Activated CD4-positive, alpha-beta T cell treated with anti-CD3 and anti-CD28 coated beads, Interleukin-2, amount 10 ng/mL, durations not matched to agents 7 days and 5 days (primary cell): ENCODE measurements at places on chromosomes 5 and 9. TPM values are rescaled to one million over a fixed set of nuclear protein-coding genes. Genes with fewer than 3 reads are reported as not detected.

DNA sequence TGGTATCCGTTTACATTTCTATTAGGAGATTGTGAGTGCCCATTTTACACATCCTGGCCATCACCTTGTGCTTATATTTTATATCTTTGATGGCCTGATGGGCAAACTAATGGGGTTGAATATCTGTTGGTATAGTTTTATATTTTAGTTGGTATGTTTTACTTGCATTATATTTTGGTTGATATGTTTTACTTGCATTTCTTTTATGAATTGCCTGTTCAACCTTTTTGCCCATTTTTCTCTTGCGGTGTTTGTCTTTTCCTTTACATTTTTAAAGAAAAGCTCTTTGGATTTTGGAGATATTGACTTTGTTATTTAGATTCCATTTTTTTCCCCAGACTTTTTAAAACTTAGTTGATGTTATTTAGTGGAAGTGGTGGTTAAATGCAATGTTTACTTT, 14.6 kb downstream of the ZNF618 start:
- peaks cover 8% of the 10 kb centered on the region for H3K27me3 ChIP-seq
- peaks cover 13% of the 10 kb centered on the region for H3K4me1 ChIP-seq
- H3K4me3 ChIP-seq: no peak overlapping the region
- no peak for DNase-seq

The NUP188 gene
- 87.8 TPM for total RNA-seq

- no peaks in the 10 kb centered on the region for H3K4me1 ChIP-seq
- no peak overlapping the region for H3K4me3 ChIP-seq
- H3K36me3 ChIP-seq: no peaks in the 10 kb centered on the region
- H3K27ac ChIP-seq: no peak overlapping the region
- no peaks in the 10 kb centered on the region for H3K27me3 ChIP-seq
- no peak for DNase-seq
These were observed 553.2 kb downstream of the MAT2B start for GRCh38 chr5:164058621-164059020.

The NOL8 gene
- 73.0 TPM for total RNA-seq

- no peaks in the 10 kb centered on the region for H3K4me1 ChIP-seq
- no peaks in the 10 kb centered on the region for H3K36me3 ChIP-seq
- no peaks in the 10 kb centered on the region for H3K27me3 ChIP-seq
- H3K4me3 ChIP-seq: no peak overlapping the region
- no peak overlapping the region for H3K27ac ChIP-seq
- no peak for DNase-seq
These were observed 34.7 kb downstream of the GABRP start for GRCh38 chr5:170818232-170818631.

- no peak overlapping the region for H3K4me3 ChIP-seq
- H3K4me1 ChIP-seq: peaks cover 7% of the 10 kb centered on the region
- no peak for DNase-seq
- H3K27me3 ChIP-seq: no peaks in the 10 kb centered on the region
- H3K27ac ChIP-seq: no peak overlapping the region
These were observed 34.3 kb downstream of the ACTBL2 start for GRCh38 chr5:57448287-57448686.

DNA sequence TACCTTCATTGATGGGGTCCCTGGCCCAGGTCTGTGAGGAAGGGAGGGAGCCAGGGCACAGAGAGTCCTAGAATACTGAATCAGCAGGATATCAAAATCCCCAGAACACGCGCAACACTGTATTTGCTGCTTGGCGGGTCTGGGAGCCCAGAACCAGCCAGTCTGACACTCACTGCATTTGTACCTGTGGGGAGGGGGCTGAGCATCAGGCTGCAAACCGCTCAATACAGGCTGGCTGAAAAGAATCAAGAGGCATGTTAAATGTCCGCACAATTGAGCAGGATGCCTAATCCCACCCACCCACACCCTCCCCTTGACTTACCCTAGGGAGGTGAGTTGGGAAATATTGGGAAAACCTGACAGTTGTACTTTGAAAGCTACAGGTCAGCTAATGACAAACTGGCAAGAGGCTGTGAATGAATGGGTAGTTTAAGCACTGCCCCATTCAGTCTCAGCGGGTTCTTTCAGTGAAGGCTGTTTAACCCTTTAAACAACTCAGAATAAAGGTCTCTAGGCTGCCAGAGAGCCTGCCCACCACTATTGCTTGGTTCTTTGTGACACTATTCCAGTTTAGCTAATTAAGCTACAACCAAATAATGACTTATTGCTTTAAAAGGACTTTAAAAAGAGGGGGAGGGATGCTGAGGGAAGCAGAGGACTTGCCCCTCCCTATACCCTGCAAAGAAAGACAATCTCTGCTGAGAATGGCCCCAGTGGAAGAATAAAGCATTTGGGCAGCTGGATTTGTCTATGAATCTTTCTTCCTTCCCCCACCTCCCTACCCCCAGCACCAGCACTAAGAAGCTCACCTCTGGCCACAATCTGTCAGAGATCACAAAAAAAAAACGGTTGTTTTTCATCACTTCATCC, 5.0 kb downstream of the SPRY4 start:
- no peak for DNase-seq
- no peak overlapping the region for H3K27ac ChIP-seq
- peaks cover 44% of the 10 kb centered on the region for H3K4me1 ChIP-seq
- no peaks in the 10 kb centered on the region for H3K36me3 ChIP-seq
- peaks cover 27% of the 10 kb centered on the region for H3K27me3 ChIP-seq

The PRRT1B gene
- not detected for total RNA-seq

DNA sequence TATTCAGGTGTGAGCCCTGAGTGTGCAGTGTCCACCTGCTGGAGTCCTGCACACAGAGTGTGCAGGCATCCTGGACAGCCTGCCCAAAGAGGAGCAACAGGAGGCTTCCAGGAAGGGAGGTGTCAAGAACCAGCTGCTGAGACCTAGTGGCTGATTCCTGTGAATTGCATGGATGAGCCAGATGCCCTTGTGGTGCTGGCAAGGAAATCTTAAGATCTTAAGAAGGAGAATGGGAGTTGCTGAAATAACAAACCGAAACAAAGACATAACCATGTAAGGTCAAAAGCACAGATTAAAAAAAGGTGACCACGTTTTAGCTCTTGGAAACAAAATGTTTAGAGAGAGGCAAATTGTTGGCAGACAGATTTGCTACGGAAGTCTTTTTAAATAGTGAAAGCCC, 29.3 kb upstream of the RPS23 start:
- H3K27me3 ChIP-seq: no peaks in the 10 kb centered on the region
- DNase-seq: no peak
- H3K4me1 ChIP-seq: no peaks in the 10 kb centered on the region

The CCDC171 gene
- 1.3 TPM for total RNA-seq

- H3K27me3 ChIP-seq: no peaks in the 10 kb centered on the region
- H3K4me3 ChIP-seq: no peak overlapping the region
- H3K4me1 ChIP-seq: no peaks in the 10 kb centered on the region
- no peaks in the 10 kb centered on the region for H3K36me3 ChIP-seq
- H3K27ac ChIP-seq: no peak overlapping the region
These were observed 448.9 kb upstream of the ZNF462 start for GRCh38 chr9:106414042-106414441.

The RNF208 gene
- total RNA-seq: 2.7 TPM

The SERF1A gene
- total RNA-seq: 0.50 TPM

The GABRG2 gene
- not detected for total RNA-seq

GRCh38 chr5:120162321-120162720, 301.8 kb upstream of the PRR16 start:
- no peak for DNase-seq
- no peak overlapping the region for H3K4me3 ChIP-seq
- no peaks in the 10 kb centered on the region for H3K27me3 ChIP-seq
- H3K4me1 ChIP-seq: no peaks in the 10 kb centered on the region
- no peaks in the 10 kb centered on the region for H3K36me3 ChIP-seq

- H3K27me3 ChIP-seq: peaks cover 4% of the 10 kb centered on the region
- no peaks in the 10 kb centered on the region for H3K36me3 ChIP-seq
- no peak overlapping the region for H3K27ac ChIP-seq
- no peak for DNase-seq
- peaks cover 4% of the 10 kb centered on the region for H3K4me1 ChIP-seq
- H3K4me3 ChIP-seq: no peak overlapping the region
These were observed 25.2 kb upstream of the CNOT6 start for GRCh38 chr5:180468732-180469585.

DNA sequence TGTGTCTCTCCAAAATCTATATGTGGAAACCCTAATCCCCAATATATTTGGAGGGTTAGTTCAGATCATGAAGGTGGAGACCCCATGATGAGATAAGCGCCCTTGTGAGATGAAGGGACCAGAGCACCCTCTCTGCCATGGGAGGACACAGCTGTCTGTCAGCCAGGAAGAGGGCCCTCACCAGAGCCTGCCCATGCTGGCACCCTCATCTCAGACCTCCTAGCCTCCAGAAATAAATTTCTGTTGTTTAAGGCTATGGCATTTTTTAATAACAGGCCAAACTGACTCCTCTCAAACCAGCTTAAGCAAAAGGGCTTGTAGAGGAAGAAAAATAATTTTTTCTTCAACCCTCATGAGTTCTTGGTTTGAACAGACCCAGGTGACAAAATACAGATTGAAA, 79.2 kb upstream of the MAMDC2 start:
- no peaks in the 10 kb centered on the region for H3K36me3 ChIP-seq
- no peak overlapping the region for H3K4me3 ChIP-seq

- H3K36me3 ChIP-seq: no peaks in the 10 kb centered on the region
- H3K4me3 ChIP-seq: no peak overlapping the region
- no peak overlapping the region for H3K27ac ChIP-seq
- no peaks in the 10 kb centered on the region for H3K4me1 ChIP-seq
- DNase-seq: peak; percentile 50
- no peaks in the 10 kb centered on the region for H3K27me3 ChIP-seq
These were observed 6.1 kb upstream of the RNF183 start for GRCh38 chr9:113309204-113309813.

GRCh38 chr5:75468593-75468992, 42.8 kb downstream of the CERT1 start:
- peaks cover 30% of the 10 kb centered on the region for H3K36me3 ChIP-seq
- no peak for DNase-seq
- H3K4me1 ChIP-seq: peaks cover 18% of the 10 kb centered on the region
- H3K27me3 ChIP-seq: no peaks in the 10 kb centered on the region

DNA sequence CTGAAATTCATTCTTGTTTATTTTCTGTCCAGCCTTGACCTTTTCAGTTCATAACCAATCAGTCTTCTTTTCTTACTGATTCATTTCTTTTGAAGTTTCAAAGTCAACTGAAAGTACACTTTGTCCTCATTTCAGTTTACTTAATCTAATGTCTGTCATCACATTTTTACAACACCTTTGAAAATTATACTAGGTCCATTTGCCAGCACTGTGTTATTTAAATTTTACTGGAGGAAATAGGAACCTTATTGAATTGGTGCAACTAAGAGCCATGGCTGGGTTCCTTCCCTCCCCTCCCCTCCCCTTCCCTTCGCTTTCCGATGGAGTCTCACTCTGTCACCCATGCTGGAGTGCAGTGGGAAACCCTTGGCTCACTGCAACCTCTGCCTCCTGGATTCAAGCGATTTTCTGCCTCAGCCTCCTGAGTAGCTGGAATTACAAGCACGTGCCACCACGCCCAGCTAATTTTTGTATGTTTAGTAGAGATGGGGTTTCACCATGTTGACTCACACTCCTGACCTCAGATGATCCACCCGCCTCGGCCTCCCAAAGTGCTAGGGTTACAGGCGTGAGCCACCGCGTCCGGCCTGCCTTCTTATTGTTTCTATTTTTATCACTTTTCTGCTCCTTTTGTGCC, 6.3 kb downstream of the RMI1 start:
- no peak overlapping the region for H3K4me3 ChIP-seq
- no peaks in the 10 kb centered on the region for H3K27me3 ChIP-seq
- H3K27ac ChIP-seq: no peak overlapping the region

- no peak overlapping the region for H3K27ac ChIP-seq
- H3K36me3 ChIP-seq: no peaks in the 10 kb centered on the region
- no peak for DNase-seq
- peaks cover 3% of the 10 kb centered on the region for H3K27me3 ChIP-seq
- H3K4me3 ChIP-seq: no peak overlapping the region
These were observed 133.5 kb downstream of the DCP2 start for GRCh38 chr5:113110117-113110516.

DNA sequence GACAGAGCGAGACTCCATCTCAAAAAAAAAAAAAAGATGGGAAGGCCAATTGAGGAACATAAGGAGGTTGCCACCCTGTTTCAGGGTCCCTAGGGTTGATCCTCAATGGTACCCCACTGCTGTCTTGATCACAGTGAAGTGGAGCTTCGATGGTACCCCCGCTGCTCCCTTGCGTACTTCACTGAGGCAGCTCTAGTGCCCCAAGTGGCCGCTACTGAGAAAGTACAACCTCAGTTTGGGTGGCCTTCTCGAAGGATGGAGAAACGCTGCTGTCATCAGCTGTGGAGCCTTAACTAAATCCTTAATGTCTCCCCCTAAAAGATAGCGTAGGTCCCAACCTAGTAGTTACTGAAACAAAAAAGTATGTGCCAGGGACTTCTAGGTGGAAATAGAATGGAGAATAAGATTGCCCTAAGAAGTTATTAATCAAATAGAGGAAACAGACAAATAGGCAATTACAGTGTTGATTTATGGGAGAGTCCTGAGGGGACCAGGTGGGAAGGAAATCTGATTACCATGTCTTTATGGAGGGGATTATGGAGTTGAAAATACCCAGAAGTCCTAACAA, 6.3 kb downstream of the TESK1 start:
- H3K4me1 ChIP-seq: peaks cover 23% of the 10 kb centered on the region
- peak; percentile 61 for DNase-seq
- peaks cover 4% of the 10 kb centered on the region for H3K36me3 ChIP-seq
- no peak overlapping the region for H3K4me3 ChIP-seq

The FOXD4 gene
- 0.71 TPM for total RNA-seq

The ANXA2R gene
- total RNA-seq: 29.5 TPM

DNA sequence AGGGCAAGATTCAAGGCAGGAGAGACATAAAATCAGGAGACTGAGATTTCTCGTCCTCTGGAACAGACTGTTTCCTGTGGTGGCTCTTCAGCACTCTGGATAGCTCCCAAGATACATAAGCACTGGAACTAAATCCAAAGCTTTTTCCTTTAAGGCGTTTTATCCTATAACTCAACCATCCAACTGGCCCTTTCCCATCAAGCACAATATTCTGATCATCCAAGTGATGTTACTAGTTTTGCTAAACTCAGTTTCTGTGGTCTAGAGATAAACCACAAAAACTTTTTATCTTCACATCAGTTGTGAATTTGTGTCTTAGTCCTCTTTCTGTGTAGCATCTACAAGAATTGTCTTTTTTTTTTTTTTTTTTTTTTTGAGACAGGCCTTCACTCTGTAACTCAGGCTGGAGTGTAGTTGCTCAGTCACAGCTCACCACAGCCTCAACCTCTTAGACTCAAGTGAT, 299.4 kb downstream of the COX7C start:
- H3K36me3 ChIP-seq: no peaks in the 10 kb centered on the region
- H3K4me1 ChIP-seq: peaks cover 12% of the 10 kb centered on the region
- H3K27me3 ChIP-seq: peaks cover 14% of the 10 kb centered on the region
- peak; percentile 20 for DNase-seq
- H3K4me3 ChIP-seq: no peak overlapping the region

The DNM1 gene
- total RNA-seq: 0.60 TPM

- no peaks in the 10 kb centered on the region for H3K36me3 ChIP-seq
- peaks cover 17% of the 10 kb centered on the region for H3K27me3 ChIP-seq
- DNase-seq: no peak
- H3K4me1 ChIP-seq: peaks cover 10% of the 10 kb centered on the region
- H3K4me3 ChIP-seq: peak overlapping the region; percentile 70
These were observed 24.1 kb downstream of the GOLGA2 start for GRCh38 chr9:128251732-128252100.
